Stimulated activated CD4-positive, alpha-beta T cell treated with anti-CD3 and anti-CD28 coated beads, Interleukin-2, amount 100 ng/mL, for 24 hours (primary cell): ENCODE measurements at places on chromosomes 12 and 14.

DNA sequence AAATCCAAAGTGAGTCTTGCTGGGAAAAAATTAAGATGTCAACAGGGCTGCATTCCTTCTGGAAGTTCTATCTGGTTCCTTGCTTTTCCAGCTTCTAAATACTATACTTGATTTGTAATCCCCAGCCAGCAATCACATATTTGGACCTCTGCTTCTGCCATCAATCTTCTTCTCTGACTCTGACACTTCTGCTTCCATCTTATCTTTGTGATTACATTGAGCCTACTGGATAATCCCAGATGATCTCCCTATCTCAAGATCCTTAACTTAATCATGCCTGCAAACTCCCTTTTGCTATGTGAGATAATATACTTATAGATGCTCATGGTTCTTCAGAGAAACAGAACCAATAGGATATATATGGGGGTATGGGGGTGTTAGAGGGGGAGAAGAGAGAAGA lies 49.9 kb upstream of the ZDHHC17 start:
- DNase-seq, result no peak

DNA sequence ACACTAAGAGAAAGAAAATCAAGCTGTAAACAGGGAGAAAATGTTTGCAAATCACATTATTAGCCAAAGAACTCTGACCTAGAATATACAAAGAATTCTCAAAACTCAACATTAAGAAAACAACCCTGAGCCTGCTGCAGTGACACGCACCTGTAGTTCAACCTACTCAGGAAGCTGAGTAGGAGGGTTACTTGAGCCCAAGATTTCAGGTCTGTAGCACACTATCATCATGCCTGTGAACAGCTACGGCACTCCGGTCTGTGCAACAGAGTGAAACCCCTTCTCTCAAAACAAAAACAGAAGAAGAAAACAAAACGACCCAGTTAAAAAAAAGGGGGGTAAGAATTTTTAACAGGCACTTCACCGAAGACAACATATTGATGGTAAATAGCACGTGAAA lies 20.8 kb downstream of the SAV1 start:
- no peak for DNase-seq

DNA sequence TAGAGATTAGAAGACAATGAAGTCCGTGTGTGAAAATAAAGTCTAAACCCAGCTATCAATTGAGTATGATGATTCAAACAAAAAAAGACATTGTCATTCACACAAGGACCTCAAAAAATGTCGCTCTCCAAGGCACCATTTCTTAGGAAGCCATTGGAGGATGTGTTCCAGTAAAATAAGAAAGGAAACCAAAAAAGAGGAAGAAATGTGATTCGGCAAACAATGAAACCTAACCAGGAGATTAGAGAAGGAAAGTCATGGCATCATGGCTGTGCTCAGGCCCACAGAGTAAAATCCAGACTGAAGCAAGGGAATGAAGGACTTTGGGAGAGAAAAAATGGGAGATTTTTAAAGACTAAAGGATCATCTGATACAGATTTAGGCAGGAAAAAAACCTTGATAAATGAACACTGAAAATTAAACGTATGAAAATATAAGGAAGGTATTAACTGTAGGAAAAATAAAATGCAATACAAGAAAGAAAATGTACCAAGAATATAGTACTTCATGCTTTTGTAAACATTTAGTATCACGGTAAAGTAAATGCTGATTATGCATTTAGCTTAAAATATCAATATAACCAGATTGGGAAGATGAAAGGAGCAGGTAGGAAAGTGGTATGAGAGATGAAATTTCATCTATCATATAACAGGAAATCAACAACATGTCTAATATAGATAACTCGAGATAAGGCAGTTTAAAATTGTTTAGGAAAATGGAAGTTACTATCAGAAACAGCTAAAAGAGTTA lies 38.2 kb upstream of the MTHFD1 start:
- no peak for DNase-seq

DNA sequence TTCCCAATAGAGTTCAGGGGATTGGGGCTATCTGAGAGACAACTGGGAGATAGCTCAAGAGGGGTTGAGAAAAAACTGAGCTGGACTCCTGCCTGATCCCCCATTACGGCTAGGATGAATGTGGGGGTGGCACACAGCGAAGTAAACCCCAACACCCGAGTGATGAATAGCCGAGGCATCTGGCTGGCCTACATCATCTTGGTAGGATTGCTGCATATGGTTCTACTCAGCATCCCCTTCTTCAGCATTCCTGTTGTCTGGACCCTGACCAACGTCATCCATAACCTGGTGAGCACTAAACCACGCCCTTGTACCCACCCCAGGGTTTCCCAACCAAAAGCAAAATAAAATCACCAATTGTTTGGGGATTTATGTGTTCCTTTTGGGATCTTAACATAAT lies 1.0 kb downstream of the ORMDL2 start:
- no peak for DNase-seq

GRCh38 chr12:2378835-2379330 lies 326.1 kb downstream of the CACNA1C start:
- DNase-seq, result no peak

GRCh38 chr14:75393794-75394193 lies 34.0 kb upstream of the JDP2 start:
- no peak for DNase-seq

DNA sequence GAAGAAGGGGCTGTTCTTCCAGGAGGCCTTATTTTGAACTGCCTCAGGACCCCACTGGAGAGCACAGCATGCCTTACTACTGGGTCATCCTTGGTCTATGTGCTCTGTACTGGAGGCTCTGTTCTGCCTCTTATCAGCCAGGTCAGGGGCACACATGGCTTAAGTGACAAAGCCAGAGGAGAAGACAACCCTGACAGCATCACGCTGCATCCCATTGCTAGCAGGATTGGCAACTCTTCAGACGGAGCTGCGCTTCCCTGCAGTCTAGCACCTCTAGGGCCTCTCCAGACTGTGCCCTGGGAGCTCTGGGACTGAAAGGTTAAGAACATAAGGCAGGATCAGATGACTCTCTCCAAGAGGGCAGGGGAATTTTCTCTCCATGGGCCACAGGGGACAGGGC lies 17.3 kb upstream of the TIGAR start:
- DNase-seq, result no peak

DNA sequence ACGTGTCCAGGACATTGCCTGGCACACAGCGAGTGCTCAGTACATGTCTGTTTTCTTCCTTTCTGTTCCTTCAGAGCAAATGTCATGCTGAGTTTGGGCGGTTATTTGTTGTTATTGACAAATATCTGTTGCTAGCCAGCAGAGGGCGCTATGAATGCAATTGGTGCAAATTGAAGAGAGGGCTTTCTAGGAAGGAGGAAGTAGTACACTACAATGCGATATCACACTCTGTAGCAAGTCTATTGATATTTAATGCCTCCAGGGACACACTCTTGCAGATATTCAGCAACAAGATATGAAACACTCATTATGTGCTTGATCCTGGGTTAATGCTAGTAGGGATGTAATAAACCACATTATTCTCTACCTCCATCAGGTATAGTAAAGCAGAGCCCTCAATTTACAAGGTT lies 267.3 kb upstream of the SRRM4 start:
- DNase-seq, result no peak

DNA sequence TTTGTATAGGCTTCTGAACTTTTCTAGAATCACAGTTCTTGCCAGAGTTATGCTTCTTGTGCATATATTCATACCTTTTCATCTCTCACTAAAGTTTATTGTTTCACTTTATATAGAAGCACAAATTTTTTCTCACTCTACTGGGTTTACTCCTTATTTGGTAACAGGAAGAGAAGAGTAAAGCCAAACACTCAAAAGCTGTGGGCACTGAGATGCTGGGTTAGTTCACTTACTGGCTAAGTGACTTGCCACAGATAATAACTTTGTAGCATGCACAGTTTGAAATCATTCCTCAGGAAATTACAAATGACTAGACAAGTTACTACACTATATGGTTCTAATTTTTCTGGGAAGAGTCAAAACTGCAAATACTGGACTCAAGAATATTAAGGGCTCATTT lies 7.8 kb downstream of the HIGD1C start:
- no peak for DNase-seq

DNA sequence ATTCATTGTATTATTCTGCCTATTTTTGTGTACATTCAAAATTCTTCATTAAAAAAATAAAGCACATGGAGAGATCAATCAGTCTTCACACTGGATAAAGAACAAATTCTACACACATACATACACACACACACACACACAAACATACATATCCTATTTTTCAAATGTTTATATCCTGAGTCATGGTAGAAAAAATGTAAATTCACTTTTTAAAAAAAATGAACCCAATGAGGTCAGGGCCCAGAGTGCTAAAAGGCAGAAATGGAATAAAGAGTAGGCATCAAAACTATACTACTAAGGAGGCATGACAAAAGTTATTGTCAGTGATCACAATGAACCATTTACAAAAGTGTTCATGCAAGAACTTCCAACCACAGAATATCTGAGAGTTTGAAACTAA lies 17.3 kb downstream of the GALC start:
- no peak for DNase-seq

GRCh38 chr12:1425396-1425729 lies 169.0 kb downstream of the FBXL14 start:
- DNase-seq, result no peak

- no peak for DNase-seq
Observed at GRCh38 chr14:38874721-38875120, 228.3 kb downstream of the SEC23A start.

DNA sequence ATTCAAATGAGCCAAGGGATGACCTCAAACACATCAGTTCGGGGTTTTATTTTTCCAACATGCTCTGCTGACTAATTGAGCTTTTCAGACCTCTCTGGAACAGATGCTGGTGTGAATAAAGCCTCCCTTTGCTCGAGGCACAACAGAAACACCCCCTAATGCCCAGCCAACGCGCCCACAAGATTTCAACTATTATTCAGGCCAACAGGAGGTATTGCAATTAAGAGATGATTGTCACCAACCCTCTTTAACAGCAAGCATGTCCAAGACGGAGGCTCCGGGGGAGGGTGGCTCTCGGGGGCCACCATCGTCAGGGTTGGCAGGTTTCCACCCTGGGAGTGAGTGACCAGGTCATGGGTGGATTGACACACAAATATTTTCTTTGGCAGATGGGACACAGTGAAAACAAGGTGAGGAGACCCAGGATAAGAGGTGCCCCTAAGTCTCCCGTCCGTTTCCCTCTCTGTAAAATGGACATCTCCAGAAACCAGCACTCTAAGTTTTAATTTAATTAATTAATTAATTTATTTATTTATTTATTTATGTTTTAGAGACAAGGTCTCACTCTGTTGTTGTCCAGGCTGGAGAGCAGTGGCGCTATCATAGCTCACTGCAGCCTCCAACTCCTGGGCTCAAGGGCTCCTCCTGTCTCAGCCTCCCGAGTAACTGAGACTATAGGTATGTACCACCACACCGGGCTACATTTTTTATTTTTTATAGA lies 56.1 kb downstream of the MAP1LC3B2 start:
- no peak for DNase-seq

GRCh38 chr12:3148366-3149000 lies 71.3 kb downstream of the TSPAN9 start:
- no peak for DNase-seq

DNA sequence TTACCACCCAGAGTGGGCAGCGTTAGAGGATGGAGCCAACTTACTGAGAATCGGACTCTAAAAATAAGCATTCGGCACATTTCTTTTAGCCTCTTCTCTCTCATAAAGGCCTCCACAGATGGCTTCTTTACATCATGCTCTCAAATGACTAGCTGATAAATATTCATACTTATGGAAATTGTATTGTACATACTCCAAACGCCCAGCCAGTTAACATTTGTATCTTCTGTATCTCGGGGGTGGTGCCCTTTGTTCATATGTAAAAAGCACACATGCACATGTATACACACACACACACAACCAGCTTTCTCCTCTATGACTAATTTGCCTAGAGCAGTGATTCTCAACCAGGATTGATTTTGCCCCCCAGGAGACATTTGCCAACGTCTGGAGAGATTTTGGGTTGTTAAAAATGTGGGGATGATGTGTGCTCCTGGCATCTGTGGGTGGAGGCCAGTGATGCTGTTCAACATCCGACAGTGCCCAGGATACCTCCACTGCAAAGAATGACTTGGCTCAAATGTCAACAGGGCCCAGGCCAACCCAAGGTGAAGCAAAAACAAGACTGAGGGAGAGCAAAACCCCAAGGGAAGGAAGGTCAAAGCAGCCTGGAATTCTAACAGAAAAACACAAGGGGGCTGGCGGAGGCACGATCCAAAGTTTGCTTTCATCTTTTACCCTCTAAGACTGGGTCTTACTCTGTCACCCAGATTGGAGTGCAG lies 15.2 kb upstream of the CDK2AP1 start:
- DNase-seq, result no peak

- no peak for DNase-seq
Observed at GRCh38 chr12:71070416-71071128, 87.2 kb downstream of the TSPAN8 start.

- DNase-seq, result peak; percentile 65
Observed at GRCh38 chr12:57452937-57453509, 2.1 kb upstream of the INHBE start.

- DNase-seq, result no peak
Observed at GRCh38 chr14:93464271-93464670, 33.5 kb downstream of the UNC79 start.

GRCh38 chr12:14994610-14995009 lies 21.8 kb downstream of the PDE6H start:
- no peak for DNase-seq

- peak; percentile 22 for DNase-seq
Observed at GRCh38 chr12:57215668-57216013, 953 bp upstream of the NXPH4 start.

DNA sequence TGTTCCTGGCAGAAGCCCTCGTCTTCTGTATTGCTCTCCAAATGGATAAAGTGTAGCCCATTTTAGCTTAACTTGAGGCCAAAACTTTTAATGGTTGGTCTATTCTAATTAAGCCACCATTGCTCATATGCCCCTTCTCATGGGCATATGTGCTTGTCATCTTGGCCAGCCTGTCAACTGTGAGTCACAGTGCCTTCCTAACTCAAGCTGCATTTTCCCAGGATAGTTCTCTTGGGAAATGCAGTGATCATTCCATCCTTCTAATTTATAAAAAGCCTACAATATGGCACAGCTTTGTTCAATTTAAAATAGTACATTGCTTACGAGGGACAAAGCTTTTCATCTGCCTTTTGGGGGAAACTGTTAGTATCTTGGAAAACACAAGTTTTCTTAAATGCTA lies 6.6 kb downstream of the PTHLH start:
- DNase-seq, result no peak

GRCh38 chr14:22668863-22669262 lies 24.7 kb upstream of the OR6J1 start:
- DNase-seq, result no peak

GRCh38 chr14:51368721-51369163 lies 128.7 kb downstream of the TMX1 start:
- no peak for DNase-seq

- no peak for DNase-seq
Observed at GRCh38 chr14:61335671-61336275, 14.4 kb downstream of the PRKCH start.

GRCh38 chr14:70013271-70013873 lies 134.2 kb downstream of the SMOC1 start:
- DNase-seq, result peak; percentile 67

DNA sequence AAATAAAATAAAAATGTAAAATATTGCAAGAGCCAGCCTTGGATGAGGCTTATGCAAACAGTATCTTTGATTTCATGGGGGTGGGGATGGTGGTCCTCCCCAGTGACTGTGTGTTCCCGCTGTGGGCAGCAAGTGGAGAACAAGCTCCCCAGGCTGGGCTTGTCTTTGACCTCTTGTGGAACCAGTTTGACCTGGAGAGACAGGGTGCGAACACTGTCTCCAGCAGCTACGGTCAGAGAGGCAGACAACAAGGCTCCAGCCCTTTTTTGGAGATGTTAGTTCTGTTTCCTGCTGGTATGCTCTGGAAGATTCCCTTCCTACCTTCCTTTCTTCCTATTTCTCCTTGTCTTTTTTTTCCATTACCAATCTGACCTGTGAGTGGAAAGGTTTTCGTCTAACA lies 21.8 kb upstream of the WSCD2 start:
- no peak for DNase-seq
